A549 treated with Hydrocortisone at 1 μM for 4 hours (cell line): ENCODE measurements at places on chromosomes 13 and 19. TPM values are rescaled to one million over a fixed set of nuclear protein-coding genes. Genes with fewer than 3 reads are reported as not detected.

Gene SLC1A6
- total RNA-seq, result not detected in 5 replicates

Gene KASH5
- total RNA-seq, result 0.12 TPM in 1 of 5 replicates, not detected in the others

Gene HCN2
- 30.4 to 38.9 TPM (median 35.2 TPM) in 5 replicates for total RNA-seq

Gene PEAK3
- total RNA-seq, result 0.09 to 0.18 TPM (median 0.14 TPM) in 5 replicates

Gene CCDC8
- not detected in 5 replicates for total RNA-seq

Gene PDX1
- 0.05 to 0.12 TPM (median 0.06 TPM) in 4 of 5 replicates, not detected in the other for total RNA-seq

Gene ZSWIM9
- 6.1 to 7.2 TPM (median 6.5 TPM) in 5 replicates for total RNA-seq

Gene SPRYD7
- 9.7 to 11.9 TPM (median 10.1 TPM) in 5 replicates for total RNA-seq

Gene ZNF534
- total RNA-seq, result not detected in 5 replicates

Gene ZNF584
- total RNA-seq, result 16.9 to 20.4 TPM (median 17.9 TPM) in 5 replicates

Gene PTPRH
- total RNA-seq, result 3.1 to 5.8 TPM (median 4.0 TPM) in 5 replicates

Gene KLK15
- not detected in 5 replicates for total RNA-seq

Gene ZNF8
- total RNA-seq, result 0.89 to 1.8 TPM (median 0.97 TPM) in 5 replicates

Gene NUMBL
- total RNA-seq, result 61.3 to 81.3 TPM (median 72.9 TPM) in 5 replicates

Gene ATP8B3
- 2.6 to 3.6 TPM (median 3.3 TPM) in 5 replicates for total RNA-seq

Gene GAPDHS
- 0.09 TPM in 1 of 5 replicates, not detected in the others for total RNA-seq

Gene ACER1
- total RNA-seq, result not detected in 5 replicates

Gene LRRC8E
- total RNA-seq, result 4.9 to 6.7 TPM (median 6.0 TPM) in 5 replicates

Gene KLF1
- 0.06 to 0.08 TPM in 2 of 5 replicates, not detected in the others for total RNA-seq

Gene ATXN8OS
- not detected in 5 replicates for total RNA-seq

Gene SULT2B1
- 12.0 to 17.5 TPM (median 14.0 TPM) in 5 replicates for total RNA-seq

Gene TMEM272
- not detected in 5 replicates for total RNA-seq

Gene PTGER1
- total RNA-seq, result 0.07 to 0.15 TPM (median 0.08 TPM) in 3 of 5 replicates, not detected in the others

Gene KCNC3
- total RNA-seq, result 1.2 to 1.4 TPM (median 1.4 TPM) in 5 replicates

Gene BCAM
- 67.1 to 85.2 TPM (median 79.0 TPM) in 5 replicates for total RNA-seq

Gene CGB8
- total RNA-seq, result 1.4 to 3.7 TPM (median 2.8 TPM) in 5 replicates

Gene CTXN1
- 7.7 to 21.3 TPM (median 20.5 TPM) in 5 replicates for total RNA-seq

Gene KL
- total RNA-seq, result 0.02 to 0.07 TPM (median 0.05 TPM) in 5 replicates

Gene ZNF556
- total RNA-seq, result 0.02 to 0.13 TPM (median 0.03 TPM) in 4 of 5 replicates, not detected in the other

Gene NLRP4
- total RNA-seq, result not detected in 5 replicates

Gene ISOC2
- total RNA-seq, result 50.1 to 63.3 TPM (median 58.1 TPM) in 5 replicates

Gene KIRREL2
- total RNA-seq, result 0.43 to 0.63 TPM (median 0.50 TPM) in 5 replicates

Gene ZNF543
- total RNA-seq, result 0.99 to 2.0 TPM (median 1.4 TPM) in 5 replicates

Gene B3GNT3
- 4.1 to 4.8 TPM (median 4.5 TPM) in 5 replicates for total RNA-seq

Gene URAD
- not detected in 5 replicates for total RNA-seq

Gene ZFR2
- total RNA-seq, result 0.20 TPM in 1 of 5 replicates, not detected in the others

Gene MBD3L2
- total RNA-seq, result not detected in 5 replicates

Gene NANOS3
- total RNA-seq, result 1.0 to 4.3 TPM (median 2.9 TPM) in 5 replicates

Gene CHST8
- total RNA-seq, result 0.10 to 0.35 TPM (median 0.15 TPM) in 5 replicates

Gene ZNF211
- 5.0 to 7.6 TPM (median 5.9 TPM) in 5 replicates for total RNA-seq
